ENCODE measurements at places on chromosomes 4 and X.

GRCh38 chr4:2337896-2338295 lies 76.0 kb upstream of the MXD4 start:
- DNase-seq, result no peak

DNA sequence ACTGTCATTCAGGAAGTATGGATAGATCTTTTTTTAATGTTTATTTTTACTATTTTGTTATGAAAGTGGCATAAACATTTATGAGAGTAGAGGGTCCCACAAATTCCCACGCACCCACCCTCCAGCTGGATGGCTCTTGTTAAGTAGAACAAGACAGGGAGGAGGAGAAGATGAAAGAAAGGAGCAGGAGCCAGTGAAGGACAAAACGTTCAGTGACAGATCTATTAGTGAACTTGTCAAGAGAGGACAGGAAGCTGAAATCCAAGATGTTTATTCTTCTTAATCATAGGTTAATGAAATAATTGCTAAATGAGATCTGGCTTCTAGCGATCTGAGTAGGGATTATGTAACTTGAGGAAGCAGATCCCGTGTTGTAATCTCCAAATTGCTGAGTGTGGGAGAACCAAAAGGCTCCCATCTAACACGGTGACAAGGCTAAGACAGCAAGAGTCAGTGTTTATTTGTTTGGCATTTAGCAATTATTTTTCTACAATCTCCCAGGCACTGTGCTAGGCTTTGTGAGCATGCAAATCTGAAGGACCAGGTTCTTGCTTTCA lies 162.5 kb downstream of the SHROOM3 start:
- DNase-seq, result no peak

- no peak for DNase-seq
Measured at GRCh38 chr4:185775792-185776555, 36.0 kb downstream of the SORBS2 start.

GRCh38 chr4:101942891-101943290 lies 152.4 kb downstream of the BANK1 start:
- no peak for DNase-seq

DNA sequence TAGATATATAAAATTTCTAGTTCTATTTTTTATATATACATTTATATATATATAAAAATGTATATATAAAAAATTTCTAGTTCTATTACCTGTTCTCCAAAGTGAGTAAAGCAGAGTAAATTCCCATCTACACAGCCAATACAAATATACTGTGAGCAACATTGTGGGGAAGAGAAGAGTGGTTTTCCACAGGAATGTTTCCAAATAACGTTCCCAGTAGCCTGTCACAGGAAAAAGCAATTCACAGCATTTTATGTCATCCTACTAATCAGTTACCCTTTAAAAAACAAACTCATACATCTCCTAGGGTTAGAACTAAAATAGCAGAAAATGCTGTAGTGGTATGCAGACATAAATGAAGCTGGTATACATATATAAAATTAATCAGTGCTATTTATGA lies 44.5 kb downstream of the AASDH start:
- DNase-seq, result no peak

GRCh38 chr4:101201421-101201820 lies 145.9 kb downstream of the PPP3CA start:
- DNase-seq, result no peak

DNA sequence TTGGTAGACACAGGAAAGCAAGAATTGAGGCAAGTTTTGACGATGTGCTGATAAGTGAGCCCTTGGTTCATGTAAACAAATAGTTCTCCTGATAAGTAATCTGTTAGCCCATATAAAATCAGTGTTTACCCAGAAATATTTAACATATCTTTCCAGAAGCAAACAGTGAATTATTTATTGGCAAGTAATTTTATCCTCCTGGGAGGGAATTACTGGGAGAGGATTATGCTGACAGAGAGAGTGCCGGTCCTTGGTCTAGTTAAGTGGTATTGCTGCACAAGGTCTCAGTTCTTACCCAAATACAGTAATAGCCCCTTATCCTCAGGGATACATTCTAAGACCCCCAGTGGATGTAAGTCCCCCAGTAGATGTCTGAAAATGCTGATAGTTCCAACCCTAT lies 315.4 kb downstream of the CCSER1 start:
- no peak for DNase-seq

- no peak for DNase-seq
Measured at GRCh38 chrX:134694333-134695322, 36.4 kb upstream of the PLAC1 start.

DNA sequence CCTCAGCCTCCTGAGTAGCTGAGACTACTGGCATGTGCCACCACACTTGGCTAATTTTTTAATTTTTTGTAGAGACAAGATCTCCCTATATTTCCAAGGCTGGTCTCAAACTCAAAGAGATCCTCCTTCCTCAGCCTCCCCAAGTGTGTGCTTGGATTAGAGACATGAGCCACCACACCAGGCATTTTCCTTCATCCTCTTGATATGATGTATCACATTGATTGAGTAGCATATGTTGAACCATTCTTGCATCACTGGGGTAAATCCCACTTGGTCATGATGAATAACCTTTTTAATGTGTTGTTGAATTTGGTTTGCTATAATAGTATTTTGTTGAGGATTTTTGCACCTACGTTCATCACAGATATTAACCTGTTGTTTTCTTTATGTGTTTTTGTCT lies 24.2 kb upstream of the PPM1K start:
- no peak for DNase-seq

GRCh38 chr4:172480471-172480870 lies 667.3 kb downstream of the GALNTL6 start:
- no peak for DNase-seq

DNA sequence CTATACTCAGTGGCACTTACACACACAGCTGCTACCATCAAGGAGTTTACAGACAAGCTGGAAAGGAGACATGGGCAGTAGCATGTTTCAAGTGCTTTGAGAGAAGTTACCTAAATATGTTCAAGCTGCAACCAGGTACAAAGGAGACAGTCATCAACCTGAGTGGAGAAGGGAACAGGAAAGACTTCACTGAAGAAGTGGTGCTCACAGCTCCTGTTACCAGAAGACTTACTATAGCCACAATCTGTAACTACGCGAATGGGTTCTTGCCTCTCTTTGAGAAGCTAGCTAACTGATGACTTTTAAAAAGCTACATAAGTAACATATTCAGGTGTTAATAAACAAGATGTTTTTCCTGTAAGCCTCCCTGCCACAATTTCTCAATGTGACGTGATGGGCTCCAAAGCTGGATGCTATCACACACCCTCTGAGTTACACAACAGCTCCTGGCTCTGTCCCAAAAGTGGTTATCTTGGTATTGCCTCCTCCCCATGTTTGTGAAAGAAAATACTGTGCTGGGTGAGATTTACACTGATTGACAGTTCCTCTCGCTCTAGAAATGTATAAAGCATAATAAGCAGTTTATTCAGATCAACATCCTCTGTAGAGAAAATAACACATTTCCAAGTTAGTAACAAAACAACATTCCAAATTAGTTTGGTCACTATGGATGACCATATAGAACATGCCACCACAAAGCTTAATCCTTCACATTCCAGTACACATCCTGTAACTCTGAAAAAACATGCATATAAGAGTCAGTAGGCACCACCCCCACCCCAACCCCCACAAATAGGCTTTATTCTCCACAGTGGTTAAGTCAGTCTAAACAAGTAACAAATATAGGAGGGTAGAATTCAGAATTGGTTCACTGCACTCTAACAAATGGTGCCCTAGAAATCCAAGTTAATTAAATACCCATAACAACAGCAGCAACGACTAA lies 81.8 kb downstream of the FRYL start:
- peak; percentile 14 for DNase-seq

DNA sequence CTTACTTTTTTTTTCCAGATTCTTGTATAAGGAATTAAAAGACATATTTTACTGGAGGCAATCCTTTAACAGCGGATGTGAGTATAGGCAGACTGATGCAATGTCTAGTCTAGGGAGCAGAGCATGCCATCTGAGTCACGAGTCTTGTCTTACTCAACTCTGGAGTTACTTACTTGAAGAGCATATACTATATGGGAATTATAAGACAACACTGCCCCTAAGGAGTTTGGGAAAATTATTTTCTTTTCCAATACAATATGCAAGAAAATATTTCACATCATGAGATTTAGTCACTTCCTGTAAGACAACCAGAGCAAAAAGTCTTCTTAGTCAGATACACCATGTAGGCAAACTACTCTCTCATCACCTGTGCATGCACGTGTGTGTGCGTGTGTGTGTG lies 537.3 kb upstream of the FTHL17 start:
- DNase-seq, result no peak

GRCh38 chr4:12548678-12549077 lies 935.5 kb downstream of the RAB28 start:
- no peak for DNase-seq

DNA sequence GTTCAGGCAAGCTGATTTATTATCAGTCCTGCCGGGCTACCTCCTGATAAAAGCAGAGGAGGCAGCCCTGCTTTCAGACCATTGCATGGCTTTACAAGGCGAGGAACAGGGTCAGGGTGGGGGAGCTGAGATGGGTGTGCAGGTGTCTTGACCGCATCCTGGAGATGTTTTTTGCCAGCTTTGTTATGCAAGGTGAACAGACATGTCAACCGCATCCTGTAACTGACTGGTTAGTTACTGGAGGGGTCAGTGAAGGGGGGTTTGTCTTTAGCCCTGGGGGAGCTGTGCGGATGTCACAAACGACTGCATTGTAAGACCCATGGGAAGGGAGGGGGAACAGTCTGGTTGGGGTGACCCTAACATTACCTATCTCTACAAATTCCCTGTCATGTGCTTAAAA lies 10.0 kb downstream of the ADAM29 start:
- no peak for DNase-seq

DNA sequence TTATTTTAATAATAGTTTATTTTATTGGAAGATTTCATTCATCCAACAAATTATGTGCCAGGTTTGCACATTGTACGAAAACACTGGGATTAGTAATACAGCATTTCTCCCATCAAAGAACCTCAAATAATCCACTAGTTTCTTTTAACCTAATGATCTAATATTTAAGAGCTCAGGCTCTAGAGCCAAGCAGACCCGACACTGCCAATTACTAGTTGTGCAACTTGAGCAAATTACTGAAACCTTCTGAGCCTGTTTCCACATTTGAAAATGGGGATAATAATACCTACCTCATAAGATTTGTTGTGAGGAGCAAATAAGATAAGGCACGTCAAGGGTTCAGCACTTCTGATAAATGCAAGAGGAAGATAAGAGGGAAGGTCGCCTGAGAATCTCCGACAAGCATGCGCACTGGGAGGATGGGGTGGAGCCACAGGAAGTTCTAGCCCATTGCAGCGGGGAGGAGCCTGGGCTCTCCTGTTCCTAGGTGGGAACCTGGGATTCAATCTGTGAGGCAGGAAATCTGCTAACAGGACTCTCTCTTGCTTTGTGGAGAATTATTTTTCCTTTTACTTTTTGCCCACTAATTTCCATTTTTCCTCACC lies 141.5 kb upstream of the SMAD1 start:
- DNase-seq, result no peak

DNA sequence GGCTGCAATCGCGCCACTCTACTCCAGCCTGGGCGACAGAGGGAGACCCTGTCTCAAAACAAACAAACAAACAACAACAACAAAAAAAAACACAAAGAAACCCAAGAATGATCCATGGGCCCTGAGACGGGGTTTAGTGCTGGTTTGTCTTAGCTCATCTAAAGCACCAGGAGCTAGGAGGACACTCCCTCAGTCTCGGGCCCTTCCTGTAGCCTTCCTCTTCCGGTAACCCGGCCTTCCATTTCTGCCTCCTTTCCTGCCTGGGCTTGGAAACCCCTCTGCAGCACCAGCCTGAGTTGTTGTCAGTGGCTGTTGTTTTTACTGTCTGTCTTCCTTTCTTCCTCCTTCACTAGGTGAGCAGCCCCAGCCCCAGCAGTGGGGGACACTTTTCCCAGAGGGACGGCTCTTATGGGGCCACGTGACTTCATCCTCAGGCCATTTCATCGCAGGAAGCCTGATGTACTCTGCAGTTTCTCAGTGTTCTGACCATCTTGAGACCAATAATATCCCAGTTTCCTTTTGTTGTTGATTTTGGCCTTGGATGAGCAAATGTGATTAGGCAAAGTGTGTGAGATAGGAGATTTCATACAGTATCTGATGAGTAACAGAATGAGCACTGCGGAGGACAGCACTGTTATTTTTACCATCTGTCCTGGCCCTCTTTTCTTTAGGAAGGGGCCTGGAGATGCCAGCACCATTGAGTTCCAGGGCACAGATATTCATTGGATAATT lies 90.1 kb downstream of the ANAPC4 start:
- no peak for DNase-seq

DNA sequence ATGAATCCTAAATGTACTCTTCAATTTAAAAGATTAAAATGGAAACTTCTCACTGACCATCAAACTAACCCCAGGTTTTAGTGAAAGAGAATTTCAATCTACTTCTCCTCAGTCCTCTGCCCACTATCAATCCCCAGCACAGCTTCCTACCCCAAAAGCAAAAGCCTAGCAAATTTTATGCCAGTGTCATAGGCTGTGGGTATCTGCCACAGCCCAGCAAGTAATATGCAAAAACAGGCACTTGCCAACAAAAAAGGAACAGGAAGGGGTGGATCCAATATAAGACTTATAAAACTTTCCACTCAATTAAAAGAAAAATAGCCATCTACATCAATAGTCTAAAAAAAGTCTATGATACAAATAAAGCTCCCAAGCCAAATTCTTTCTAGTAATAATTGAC lies 22.3 kb downstream of the CAMK2D start:
- DNase-seq, result no peak

- no peak for DNase-seq
Measured at GRCh38 chrX:55815546-55815945, 98.0 kb downstream of the RRAGB start.

GRCh38 chr4:77731656-77732055 lies 87.5 kb downstream of the CNOT6L start:
- no peak for DNase-seq

- no peak for DNase-seq
Measured at GRCh38 chr4:30912098-30912714, 192.0 kb downstream of the PCDH7 start.

GRCh38 chr4:2842687-2843262 lies 869 bp upstream of the ADD1 start:
- no peak for DNase-seq

DNA sequence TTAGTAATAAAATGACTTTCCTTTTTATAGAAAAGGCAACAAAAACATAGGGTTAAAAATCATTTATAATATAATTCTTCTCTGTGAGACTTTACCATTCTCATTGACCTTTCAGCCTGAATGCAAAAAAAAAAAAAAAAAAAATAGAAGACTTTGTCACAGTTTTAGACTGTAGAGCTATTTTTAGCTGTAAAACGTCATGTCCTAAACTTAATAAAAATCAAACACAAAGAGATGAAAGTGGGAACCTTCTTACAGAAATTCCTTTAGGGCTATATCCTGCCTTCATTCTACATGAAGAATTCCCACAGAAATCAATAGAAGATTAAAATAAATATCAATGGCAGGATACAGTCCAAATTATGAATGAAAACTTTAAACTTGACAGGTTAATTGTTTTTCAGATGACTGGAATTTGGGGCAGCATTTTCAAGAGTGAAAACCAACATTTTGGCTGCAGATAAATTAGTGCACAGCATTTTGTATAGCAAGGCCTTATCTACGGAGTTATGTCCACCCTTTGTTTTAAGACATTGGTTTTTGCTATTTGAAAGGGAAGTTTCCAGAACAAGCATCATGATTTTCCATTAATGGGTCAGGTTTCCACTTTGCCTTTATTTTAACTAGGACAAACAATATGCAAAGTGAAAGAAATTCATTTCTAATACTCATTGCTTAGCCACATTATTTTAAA lies 219.5 kb downstream of the SPCS3 start:
- no peak for DNase-seq
